ENCODE measurements at places on chromosomes 1 and 21. TPM values are rescaled to one million over a fixed set of nuclear protein-coding genes. Genes with fewer than 3 reads are reported as not detected.
A peak's percentile ranks its signal among the peaks of the same experiment; 100 is the strongest.

DNA sequence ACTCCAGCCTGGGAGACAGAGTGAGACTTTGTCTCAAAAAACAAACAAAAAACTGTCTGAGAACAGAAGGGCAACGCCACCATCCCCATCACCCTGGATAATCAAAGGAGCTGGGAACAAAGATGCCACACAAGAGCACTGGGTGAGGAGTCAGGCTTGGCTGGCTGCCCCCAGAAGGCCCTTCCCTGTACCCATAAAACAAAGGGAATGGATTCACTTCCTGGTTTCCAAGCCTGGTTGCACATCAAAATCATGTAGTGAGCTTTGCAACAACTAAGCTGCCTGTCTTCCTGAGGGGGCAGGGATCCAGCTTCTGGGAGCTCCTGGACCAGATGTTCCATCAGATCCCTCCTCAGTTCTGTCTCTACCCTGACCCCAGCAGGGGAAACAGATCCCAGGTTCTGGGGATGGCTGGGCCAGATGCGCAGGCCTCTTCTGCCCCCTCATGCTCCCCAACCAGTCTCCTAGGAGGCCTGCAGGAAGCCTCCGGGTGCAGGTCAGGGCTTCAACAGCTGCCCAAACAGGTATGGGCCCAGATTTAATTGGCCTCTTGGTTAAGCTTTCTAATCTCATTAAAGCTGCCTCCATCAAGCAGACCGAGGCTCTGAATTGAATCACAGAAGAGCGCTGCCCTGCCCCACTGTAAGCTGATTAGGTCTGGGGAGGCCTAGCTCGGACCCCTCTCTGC, 97.8 kb downstream of the MRPL37 start:
- no peak for DNase-seq

DNA sequence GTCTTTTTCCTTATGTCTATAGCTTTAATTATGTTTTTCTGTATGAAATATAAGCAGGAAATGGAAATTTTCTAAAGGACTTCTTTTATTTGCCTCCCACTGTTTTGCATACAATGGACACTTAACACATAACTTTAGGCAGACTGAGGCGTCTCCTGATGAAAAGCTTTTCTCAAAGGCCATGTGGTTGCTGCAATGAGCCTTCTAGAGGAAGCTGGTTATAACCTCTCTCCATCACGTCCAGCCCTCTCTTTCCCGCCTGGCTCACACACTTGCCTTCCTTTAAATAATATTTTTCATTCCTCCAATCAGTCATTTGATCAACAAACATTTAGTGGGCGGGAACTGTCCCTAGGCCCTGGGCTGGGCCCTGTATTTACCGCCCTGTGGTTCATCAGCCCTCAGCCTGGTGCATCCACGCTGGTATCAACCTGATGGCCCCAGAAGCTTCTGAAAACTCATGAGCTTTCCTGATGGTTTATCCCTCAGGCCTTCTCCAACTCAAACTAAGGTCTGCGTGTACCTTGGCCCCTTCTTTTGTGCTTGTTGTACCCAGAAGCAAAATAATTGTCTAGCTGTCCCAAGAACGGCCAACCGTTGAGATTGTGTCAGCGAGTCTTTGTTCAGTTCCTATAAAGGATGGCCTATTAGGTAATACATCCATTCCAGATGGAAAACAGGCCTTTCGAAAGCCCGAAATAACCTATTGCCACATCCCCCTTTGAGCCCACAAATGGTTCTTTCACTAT, 75.3 kb upstream of the LYST start:
- DNase-seq, result no peak

DNA sequence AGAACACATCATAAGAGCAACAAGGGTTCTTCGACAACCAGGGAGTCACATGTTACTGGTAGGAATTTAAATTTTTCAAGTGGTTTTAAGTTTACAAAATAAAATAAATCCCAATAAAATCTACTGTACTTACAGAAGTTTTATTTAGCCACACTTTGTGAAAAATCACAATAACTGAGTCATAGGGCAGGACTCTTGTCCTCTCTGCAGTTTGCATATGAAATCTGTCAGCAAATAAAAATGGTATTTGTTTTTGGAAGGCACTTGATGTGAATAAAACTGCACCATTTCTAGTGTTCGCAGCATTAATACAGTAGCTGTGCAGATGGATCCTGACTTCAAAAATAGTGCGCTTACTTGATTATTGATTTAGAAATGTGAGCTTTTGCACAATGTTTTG, 150.4 kb downstream of the LBR start:
- DNase-seq, result no peak

- DNase-seq, result peak; percentile 67
These were observed 954 bp downstream of the MYOG start for GRCh38 chr1:203084588-203085527.

- DNase-seq, result no peak
These were observed 112.0 kb downstream of the PDE4B start for GRCh38 chr1:65904681-65905083.

- no peak for DNase-seq
These were observed 790 bp upstream of the TMEM54 start for GRCh38 chr1:32901823-32902534.

GRCh38 chr1:65009724-65010420, 43.5 kb upstream of the JAK1 start:
- no peak for DNase-seq

DNA sequence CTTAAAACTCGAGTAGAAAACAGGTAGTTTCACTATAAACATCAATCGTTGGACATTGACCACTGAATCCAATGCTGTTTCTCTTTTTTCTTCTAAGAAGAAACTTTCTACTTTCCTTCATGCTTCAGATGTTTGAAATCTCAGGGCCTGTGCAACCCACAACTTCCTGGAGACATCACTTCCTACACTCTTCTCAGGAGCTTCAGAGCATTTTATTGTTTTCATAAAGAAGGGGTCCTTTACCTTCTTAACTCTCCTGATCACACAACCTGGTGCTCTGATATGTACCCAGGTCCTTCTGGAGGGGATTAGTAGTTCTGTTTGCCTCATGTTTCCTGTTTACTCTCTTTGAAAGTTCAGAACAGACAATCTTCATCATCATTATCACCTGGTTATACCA, 113.0 kb upstream of the VAV3 start:
- no peak for DNase-seq

DNA sequence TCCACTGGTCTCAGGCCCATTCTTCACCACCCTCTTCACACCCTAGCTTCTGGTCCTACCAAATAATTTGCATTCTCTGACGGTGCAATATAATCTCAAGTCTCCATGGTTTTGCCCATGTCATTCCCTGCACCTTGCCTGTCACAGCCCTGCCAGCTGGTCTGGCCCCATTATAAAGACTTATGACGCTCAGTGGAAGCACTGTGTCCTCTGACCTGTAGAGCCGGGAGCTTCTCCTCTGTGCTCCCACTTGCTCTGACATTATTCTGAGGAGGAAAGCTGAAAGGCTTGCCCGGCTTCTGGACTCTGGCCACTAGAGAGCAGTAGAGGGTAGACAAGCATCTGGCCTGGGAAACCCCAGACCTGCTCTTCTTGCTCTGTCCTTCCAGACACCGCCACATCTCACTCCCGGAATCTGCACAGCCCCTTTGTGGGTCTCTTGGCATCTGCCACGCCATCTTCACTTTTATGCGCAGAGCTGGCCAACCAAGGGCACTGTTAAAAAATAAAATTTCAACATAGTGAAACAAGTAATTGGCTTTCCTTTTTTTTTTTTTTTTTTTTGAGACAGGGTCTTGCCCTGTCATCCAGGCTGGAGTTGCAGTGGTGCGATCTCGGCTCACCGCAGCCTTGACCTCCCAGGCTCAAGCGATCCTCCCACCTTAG, 44.4 kb downstream of the NENF start:
- DNase-seq, result peak; percentile 84

DNA sequence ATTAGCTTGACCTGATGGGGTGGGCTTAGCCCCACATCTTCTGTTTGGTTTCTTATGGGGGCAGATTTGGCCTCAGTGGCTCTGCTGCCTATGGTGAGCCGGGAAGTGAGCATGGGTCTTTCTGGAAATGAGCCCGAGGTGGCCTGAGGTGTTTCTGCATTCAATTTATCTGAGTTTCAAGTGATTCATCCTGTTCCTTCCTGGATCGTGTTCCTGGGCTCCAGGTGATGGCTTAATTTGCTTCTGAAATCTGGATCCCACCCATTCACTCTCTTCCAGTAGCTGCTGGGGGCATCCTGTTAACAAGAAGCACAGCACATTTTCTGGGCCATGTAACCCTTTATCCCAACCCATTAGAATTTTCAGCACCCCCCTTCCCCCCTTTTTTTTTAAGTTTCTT, 324.6 kb downstream of the CAMTA1 start:
- no peak for DNase-seq

DNA sequence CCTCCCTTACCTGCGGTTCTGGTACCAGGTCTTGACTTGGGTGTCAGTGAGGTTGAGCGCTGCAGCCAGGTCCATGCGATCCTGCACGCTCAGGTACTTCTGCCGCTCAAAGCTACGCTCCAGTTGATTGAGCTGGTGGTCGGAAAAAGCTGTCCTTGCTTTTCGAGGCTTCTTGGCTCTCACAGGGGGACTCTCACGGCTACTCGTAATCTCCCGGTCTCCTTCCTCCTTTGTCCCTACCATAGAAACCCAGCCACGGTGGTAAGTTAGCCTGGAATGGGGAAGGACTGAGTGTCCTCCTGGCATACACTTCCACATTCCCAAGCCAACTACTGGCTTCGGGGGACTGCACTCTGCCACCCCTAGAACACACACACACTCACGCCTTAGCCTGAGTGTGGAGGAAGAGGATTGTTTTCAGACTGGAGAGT, 2.6 kb downstream of the BARHL2 start:
- no peak for DNase-seq

DNA sequence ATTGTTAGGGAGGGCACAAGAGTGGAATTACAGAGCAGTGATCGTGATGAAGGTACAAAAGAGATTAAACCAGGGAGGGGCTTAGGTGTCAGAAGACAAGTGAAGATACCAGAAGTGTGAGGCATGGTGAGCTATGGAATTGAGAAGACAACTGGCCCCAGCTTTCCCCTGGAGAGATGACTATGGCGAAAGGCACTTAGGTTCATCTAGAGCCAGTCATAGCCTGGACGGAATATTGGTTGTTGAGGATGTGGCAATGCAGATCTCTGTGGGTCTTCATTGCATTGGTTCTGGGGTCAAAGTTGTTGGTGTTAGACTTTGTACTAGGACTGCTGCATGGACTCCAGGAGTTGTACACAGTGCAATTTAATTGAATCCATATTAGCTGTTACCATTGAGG, 115.7 kb downstream of the FASLG start:
- DNase-seq, result no peak

- DNase-seq, result no peak
These were observed 9.9 kb upstream of the DYRK1A start for GRCh38 chr21:37356706-37357105.

DNA sequence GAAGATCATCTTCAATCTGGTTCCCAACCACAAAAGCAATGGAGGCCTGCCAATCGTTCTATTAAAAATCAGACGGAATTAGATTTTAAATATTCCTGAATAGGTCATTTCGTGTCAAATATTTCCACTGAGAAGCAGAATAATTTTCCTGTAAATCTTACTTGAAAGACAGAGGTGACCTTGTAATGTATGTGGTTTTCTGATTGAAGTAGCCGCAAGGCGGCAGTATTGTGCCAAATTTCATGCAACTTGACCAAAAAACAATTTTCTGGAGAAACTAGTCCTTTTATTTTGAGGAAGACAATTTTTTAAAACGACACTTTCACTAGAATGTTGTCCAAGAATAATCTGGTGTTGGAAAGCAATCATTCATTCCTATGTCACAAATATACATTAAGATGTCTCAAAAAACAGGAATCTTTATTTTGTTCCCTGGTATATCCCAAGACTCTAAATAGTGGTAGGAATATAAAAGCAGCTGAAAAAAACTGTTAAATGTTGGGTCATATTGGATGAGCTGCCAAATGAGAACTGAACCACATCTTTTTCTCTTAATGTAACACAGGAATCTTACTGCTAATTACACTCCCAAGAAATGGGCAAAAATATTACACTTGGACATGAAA, 33.6 kb downstream of the SPAG17 start:
- no peak for DNase-seq

- no peak for DNase-seq
These were observed 2.0 kb downstream of the TEX46 start for GRCh38 chr1:23013657-23014056.

- peak; percentile 72 for DNase-seq
These were observed 20.5 kb downstream of the LSS start for GRCh38 chr21:46207920-46208591.

GRCh38 chr1:5685446-5686040, 306.7 kb downstream of the NPHP4 start:
- DNase-seq, result peak; percentile 59

GRCh38 chr1:31010086-31010989, 55.2 kb downstream of the PUM1 start:
- DNase-seq, result no peak

GRCh38 chr1:186772228-186772627, 56.5 kb upstream of the PLA2G4A start:
- DNase-seq, result no peak

- no peak for DNase-seq
These were observed 2.9 kb upstream of the ASPM start for GRCh38 chr1:197149340-197149739.

DNA sequence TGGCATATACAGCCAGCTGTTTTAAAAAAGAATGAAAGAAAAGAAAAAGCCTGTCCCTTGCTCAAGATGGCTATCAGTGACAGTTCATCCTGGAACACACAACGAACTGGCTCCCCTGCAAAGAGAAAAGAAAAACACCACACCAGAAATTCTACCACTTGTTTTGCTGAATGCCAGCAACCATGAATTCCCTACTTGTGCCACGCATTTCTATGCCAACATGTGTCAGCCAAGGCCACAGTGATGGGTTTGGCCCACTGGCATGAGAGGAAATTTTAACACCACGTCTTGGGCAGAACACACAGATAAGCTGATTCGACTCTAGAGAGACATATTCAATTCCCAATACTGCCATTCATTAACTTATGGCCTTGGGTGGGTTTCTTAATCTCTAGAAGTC, 64.0 kb downstream of the CAPZB start:
- DNase-seq, result no peak

- DNase-seq, result no peak
These were observed 10.3 kb downstream of the ERRFI1 start for GRCh38 chr1:8015809-8016165.

GRCh38 chr1:67372136-67372535, 58.1 kb downstream of the SERBP1 start:
- no peak for DNase-seq

LIPI gene
- not detected for total RNA-seq

VHLL gene
- not detected for total RNA-seq

RYR2 gene
- 572 TPM for total RNA-seq

PGLYRP3 gene
- not detected for total RNA-seq

OR2T29 gene
- total RNA-seq, result not detected

NOS1AP gene
- total RNA-seq, result 2.0 TPM

TMEM82 gene
- not detected for total RNA-seq

TLR5 gene
- total RNA-seq, result 1.6 TPM

CSF3R gene
- total RNA-seq, result 11.8 TPM
